GM23338 (cell line): ENCODE measurements at places on chromosomes 5 and 9. TPM values are rescaled to one million over a fixed set of nuclear protein-coding genes. Genes with fewer than 3 reads are reported as not detected.
A peak's percentile ranks its signal among the peaks of the same experiment; 100 is the strongest.

DNA sequence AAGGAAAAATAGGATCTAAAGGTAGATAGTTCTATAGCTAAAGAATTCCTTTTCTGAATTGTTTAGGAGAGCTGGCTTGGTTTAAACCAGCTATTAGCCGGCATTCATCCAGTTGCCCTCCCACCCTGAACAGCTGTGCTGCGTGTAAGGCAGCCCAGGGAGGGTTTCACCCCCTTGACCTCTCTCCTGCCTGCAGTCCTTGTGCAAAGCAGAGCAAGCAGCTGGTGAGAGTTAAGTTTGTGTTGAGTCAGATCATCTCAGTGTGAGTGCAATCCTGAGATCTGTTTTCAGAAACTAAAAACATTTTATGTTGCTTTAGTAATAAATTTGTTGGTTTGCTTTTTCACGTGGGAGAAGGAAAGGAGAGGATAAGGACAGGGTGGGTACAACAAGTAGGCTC lies 13.0 kb downstream of the SLC25A25 start:
- DNase-seq, result no peak

DNA sequence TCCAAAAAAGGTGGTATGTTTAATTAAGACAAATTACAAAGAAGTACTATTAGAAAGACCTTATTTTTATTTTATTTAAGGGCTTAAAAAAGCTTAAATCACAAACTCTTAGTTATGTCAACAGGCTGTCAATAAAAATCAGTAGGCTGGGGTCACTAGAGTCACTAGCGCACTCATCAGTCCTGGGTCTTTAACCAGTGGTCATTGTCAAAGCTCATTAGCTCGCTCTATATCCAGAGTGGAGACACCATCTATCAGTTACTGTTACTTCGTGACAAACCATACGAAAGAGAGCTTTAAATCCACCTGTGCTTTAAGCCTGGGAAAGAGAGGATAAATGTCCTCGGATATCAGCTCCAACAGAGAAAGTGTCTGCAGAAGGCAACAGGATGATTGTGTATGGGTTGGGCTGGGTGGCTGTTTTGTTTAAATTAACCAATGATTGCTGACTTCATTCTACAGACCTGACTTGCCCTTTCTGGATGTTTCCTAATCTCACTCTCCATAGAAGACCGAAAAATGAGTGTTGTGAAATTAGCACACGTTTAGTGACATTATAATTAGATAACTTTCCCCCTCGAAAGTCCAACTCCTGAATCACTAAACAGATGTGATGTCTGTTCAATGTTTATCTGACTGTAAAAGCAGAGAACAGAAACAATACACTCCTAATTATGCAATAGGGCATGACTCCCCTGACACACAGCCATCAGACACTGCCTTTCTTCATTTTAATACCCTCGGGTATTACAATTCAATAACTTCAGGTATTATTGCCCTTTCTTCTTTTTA lies 123.6 kb upstream of the TNPO1 start:
- DNase-seq, result no peak

DNA sequence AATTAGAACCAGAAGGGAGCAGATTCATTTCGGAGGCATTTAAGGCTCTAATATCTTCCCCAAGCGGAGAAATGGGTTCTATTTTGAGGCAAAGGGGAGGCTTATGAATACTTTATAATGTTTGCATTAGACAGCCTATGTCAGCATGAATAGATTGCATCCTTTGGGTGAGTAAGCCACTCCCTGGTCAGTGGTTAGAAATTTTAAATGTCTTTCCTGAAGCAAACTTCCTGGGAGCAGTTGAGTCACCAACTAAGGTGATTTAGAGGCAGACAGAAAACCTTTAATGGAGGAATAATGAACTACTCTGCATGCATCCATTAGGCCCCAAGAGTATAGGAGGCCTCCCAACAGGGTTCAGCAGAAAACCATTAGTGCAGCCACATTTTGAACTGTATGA lies 204.9 kb downstream of the ELAVL2 start:
- no peak for DNase-seq

DNA sequence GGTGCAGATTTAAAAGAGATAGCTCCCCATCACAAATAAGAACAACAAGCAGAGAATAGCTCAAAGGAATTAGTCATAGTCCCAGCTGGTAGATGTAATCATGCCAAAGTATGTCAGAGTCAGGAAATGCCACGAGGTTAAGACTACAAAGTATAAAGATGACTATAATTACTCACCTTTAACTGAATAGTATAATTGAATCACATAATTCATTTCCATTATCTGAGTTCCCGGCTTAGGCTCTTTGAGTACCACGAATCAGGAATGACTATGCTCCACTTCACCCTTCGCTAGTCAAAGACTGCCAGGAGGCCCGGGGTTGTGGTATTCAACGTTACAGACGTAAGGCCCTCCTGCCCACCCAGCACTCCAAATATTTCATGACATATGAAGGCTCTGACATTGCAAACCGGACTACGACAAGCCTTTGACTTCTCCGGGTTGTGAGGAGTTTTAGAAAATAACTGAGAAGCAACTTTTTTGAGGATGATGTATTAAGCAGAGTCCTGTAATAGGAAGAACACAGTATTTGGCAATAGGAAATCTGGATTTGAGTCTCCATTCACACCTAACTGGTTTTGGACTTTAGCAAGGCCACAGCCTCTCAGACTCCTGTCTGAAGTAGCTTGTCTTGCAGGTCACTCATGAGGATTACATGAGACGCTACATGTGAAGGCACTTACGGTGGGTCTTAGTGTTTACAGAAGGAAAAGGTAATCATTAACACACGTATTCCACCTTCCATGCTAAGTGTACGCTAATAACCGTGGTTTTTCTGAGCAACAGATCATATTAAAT lies 64.6 kb downstream of the ENC1 start:
- DNase-seq, result no peak

GRCh38 chr9:130193531-130194377 lies 21.6 kb downstream of the NCS1 start:
- peak; percentile 34 for DNase-seq

GRCh38 chr5:163586531-163586956 lies 81.1 kb downstream of the MAT2B start:
- DNase-seq, result no peak

DNA sequence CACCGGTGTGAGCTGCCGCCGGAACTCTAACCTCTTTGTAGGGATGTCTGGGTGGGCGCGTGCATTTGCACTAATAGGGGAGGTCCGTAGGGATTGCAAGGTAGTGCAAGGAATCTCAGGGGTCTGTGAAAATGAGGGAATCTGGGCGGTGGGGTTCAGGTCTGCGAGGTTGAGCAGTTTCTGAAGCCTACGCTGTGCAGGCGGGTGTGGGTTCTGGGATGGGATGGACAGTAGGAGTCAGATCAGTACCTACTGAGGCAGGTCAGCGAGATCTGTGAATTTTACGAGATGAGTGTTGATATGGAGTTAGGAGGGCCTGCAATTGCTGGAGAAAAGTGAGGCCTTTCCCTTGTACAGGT lies 856 bp upstream of the ATOSB start:
- no peak for DNase-seq

DNA sequence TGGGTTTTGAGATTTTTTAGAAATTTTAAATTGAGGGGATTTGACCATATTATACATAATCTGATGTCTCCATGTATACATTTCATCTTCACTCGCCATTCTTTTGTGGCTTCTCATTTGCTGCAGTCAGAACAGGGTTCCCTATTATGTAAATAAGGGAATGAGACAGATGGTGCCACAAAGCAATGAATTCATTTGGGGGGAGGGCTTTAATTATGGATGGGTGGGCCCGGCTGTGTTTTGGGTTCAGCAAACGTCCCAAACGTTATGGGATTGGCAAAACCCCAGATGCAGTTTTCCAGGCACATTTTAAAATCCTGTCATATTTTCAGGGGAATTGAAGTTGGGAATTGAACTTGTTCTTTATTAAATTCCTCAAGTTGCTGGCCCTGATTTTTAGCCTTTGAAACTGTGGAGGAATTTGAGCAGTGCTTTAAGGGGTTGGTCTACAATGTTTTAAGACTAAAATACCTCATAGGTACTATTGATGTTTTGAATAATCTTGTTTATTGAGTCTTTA lies 558.5 kb upstream of the ZNF462 start:
- DNase-seq, result no peak

GRCh38 chr9:105232207-105232606 lies 12.2 kb upstream of the SLC44A1 start:
- DNase-seq, result no peak

DNA sequence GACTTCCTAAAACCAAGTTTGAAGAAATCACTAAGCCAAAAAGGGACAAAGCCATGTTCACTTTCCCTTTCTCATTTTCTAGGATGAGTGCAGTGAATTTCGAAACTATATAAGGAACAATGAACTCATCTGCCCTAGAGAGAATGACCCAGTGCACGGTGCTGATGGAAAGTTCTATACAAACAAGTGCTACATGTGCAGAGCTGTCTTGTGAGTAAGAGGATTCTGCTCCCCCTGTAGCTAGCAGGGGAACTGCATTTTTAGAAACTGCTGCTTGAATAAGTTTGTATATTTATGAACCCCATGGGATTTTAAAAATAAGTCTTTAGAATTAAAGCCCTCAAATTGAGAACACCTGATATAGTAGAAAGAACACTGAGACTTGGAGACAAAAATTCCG lies 42.7 kb upstream of the SPINK14 start:
- DNase-seq, result peak; percentile 10

Gene ATOX1
- total RNA-seq, result 118 and 123 TPM in 2 replicates

Gene SLC9A3
- 2.2 and 3.1 TPM in 2 replicates for total RNA-seq

Gene TMEM232
- total RNA-seq, result 1.3 and 4.4 TPM in 2 replicates

Gene TXNDC8
- total RNA-seq, result not detected in 2 replicates

Gene PCDHGB2
- total RNA-seq, result 5.0 and 5.8 TPM in 2 replicates

Gene SYK
- total RNA-seq, result 5.4 and 5.8 TPM in 2 replicates
